Cardiac fibroblast (primary cell): ENCODE measurements at places on chromosomes 3 and 15.

- no peak for DNase-seq
These were observed 117.4 kb downstream of the IL12A start for GRCh38 chr3:160105907-160106584.

DNA sequence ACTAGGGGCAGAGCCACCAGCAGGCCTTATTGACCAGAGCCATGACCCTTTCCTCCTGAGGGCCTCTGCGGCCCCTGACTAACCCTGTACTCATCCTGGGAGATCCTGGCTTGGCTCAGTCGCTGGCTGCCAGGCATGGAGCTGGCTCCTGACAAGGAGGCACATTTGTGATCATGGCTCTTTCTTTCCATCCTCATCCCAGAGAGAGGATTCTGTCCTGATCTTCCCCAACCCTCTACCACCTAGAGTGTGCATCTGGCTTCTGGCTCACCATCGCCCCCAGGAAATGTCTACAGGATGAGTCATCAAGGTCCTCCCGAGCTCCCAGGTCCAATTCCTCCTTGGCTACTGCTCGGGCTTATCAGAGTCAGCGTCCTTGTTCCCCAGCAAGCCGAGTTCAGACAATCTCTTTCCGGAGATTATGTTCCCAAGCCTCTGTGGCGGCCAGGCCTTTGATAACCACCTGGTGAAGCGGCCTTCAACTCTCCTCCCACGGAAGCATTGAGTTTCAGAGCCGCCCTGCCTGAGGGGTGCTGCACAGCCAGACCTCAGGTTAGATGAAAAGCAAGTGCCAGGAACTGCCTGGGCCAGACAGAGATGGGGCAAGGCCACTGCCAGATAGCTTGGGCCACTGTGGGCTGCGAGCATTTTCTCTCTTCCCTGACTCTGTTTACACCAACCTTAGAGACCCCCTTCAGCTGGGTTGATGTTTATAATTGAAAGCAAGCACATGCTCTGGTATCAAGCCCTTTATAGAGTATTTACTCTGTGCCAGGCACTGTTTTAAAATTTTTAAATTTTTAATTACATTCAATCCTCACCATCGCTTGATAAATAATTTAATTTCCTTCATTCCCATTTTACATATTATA is 44.3 kb upstream of the MRPS22 start:
- DNase-seq, result peak; percentile 74

- peak; percentile 95 for DNase-seq
These were observed 49.8 kb upstream of the SLC4A7 start for GRCh38 chr3:27533718-27534573.

DNA sequence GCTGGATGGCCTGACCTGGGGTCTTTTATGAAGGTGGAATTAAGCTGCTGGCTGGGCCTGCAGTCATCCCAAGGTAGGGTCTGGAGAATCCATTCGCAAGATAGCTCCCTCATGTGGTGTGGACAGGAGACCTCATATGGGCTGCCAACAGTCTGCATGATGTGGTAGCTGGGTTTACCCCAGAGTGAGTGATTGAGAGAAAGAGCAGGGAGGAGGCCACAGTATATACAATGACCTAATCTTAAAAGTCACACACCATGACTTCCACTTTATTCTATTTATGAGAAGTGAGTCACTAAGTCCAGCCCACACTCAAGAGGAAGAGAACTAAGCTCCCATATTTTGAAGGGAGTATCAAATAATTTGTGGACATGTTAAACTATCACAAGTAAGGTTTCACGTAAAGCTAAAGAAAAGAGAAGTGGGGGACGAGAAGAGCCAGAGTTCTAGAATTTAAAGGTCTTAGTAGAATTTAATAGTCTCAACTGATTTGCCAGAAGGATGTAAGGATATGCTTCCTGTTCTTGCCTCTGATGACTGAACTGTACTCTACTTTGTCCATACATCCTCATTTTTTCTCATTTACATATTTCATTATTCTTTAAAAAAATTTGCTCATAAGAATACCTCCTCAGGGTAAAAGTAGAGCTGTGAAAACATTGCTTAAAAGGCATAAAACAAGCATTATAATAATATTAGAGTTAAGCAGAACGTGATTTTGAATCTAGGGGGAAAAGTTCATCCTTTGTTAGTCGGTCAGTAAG is 184.4 kb downstream of the PEX5L start:
- DNase-seq, result peak; percentile 2

DNA sequence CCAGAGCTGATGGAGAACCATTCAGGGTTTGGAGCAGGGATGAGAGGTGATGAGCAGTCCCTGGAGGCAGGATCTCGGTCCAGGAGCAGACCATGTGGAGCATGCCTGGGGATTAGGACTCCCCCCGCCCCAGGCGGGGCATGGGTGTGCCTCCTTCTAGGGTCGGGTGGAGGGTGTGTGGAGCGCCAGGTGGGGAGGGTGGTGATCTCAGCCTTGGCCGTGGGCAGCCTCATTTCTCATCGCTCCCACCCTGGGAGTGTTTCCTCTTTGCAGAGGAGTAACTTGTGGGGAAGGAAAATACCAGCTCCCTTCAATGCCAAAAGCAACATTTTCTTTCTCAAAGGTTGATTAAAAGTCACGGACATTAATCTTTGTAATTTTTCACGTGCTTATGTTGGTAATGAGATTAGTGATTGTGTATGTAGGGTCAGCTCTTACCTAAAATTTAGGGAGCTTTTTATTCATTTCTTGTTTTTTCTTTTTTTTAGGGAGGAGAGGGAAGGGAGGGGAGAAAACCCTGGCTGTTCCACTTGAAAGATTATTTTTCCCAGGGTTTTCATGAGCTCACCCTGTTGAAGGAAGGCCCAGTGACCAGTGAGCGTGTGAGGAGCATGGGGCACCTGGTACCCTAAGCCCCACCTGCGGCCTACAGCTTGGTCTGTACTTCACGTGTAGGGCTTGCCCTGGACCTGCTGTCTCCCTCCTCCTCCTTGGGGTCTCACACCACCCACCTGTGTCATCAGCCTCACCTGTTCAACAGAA is 11.0 kb downstream of the FBLN2 start:
- no peak for DNase-seq

GRCh38 chr15:35442742-35443141 is 103.2 kb downstream of the DPH6 start:
- DNase-seq, result no peak

DNA sequence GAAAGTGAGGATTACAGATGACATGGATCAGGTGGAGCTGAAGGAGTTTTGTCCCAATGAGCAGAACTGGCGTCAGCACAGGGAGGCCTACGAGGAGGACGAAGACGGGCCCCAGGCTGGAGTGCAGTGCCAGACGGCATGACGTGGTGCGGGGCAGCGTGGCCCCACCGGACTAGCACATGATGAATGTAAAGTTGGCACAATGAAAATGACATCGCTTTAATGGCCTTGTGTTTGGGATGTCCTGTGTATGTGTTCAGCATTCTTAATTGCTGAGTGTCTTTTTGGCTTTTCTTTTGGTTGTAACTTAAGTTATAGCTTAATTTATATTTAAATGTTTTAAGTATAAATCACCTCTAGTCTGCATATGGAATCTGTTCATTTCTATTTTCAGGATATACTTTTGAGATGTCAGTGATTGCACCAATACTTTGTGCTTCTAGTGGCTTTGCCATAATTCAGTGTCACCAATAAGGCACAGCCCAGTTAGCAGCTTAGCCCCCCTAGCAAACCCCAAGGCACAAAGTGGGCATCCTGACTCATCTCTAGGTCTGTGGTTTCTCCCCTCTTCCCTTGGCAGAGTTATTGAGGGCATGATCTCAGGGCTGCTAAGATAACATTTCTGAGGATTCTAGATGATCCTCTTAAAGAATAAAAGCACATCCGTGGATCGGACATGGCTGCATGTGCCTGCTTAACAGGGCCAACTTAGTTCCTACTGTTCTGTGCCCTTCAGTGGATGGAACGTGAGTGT is 16.1 kb downstream of the DNAJA4 start:
- no peak for DNase-seq

DNA sequence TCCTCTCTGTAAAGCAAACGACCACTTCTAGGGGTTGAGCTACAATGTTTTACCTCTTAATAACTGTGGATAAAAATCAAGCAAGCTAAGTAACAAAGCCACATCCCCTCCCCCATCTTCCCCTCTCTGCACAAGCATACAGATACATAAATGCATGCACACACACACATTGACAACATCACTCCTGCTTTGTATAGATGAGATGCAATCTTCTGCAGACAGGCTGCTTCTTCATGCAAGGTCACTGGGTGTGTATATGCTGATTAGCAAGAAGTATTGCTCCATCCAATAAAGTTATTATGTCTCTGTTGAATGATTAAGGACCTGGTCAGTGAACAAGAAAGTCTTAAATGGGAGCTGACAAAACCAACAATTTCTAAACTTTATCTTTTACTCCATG is 8.8 kb upstream of the ATP11B start:
- DNase-seq, result no peak

- peak; percentile 66 for DNase-seq
These were observed 99.0 kb downstream of the MITF start for GRCh38 chr3:69838217-69838616.

- DNase-seq, result no peak
These were observed 976 bp upstream of the ABTB1 start for GRCh38 chr3:127671523-127672428.

GRCh38 chr3:172517859-172518466 is 5.3 kb downstream of the TNFSF10 start:
- DNase-seq, result no peak

DNA sequence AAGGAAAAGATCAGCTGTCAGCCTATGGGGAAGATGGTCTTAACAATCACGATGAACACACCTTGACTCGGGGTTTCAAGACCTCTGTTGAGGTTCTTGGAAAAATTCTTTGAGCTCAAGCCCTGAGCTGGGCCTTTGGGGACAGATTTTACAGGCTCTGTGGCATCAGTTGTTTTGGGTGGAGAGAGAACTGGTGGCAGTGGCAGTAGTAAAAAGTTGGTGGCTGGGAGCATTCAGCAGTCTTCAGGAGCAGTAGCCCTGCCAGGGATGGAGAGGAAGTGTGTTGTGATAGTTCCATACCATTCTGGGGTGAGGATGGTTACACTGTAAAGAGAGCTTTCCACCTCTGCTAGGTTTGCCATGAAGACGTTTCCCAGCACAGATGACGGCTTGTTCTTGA is 4.9 kb upstream of the KY start:
- DNase-seq, result no peak

GRCh38 chr3:149435996-149436885 is 38.3 kb upstream of the TM4SF4 start:
- no peak for DNase-seq

DNA sequence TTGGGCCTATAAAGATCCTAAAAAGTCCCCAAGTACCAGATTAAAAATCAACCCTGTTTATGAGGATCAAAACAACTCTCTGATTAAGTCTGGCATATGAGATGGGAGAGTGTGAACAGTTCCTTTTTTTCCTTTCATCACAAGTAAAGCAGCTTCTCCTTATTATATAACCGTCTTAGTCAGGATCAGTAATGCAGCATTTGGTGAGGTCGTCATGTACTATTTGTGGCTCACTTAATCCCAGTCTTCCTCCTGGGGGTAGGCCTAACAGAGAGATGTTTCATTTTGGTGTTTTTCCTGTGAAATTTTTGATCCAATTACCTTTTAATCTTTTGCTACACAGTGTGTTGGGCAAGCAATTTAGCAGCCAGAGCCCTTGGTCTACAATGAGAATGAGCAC is 333.1 kb upstream of the KCNMB2 start:
- DNase-seq, result peak; percentile 27

DNA sequence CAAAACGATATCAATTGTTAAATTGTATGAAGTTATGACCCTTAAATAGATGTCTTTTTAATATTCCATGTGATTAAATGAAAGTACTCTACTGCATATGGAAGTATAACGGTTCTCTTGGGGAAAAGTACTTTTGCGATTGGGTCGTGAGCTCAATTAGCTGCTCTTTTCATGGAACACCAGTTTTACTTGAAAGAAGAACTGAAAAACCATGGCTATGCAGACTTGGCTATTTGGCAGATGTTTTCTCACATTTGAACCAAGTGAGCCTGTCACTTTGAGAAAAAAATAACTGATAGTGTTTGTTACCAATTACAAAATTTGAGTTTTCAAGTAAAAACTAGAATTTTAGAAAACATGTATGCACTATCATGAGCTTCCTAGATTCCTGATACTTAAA is 5.9 kb upstream of the INAFM2 start:
- no peak for DNase-seq

GRCh38 chr3:152413240-152413639 is 144.5 kb downstream of the MBNL1 start:
- no peak for DNase-seq

GRCh38 chr3:7371693-7372572 is 511.0 kb downstream of the GRM7 start:
- no peak for DNase-seq

DNA sequence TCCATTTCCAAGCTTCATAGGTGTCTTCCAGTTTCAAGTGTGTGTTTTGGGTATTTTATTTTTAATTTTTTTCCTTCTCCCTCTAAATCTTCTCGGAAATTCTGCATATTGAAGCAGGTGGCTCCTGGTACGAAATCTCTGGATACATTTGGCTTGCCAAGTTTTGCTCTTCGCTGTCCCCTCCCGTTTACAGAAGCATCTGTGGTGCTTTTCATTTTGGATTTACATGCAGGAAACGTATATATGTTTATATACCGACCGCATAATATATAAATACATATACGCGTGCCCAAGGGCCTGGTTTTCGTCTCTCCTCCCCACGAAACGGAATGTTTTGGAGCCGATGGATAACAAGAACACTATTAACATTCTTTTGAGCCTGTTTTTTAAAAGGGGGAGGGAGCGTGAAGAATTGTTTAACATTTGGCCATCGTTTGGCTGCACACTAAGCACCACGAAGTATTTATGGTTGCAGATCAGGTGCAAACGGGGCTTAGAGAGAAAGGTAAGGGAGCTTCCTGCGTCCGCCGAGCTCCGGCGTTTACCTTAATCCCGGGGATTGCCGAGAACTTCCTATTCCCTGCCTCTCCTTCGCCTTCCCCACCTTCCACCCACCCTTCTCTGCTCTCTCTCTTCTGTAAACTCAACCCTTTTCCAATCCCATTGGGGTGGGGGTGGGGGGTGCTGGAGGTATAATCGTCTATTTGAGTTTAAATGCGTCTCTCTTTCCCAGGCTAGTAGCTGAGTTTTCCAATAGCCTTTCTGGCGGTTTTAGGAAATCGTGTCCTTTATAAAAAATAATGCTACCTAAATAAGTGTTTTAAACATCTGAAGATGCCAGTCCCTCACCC is 1.1 kb upstream of the NLGN1 start:
- peak; percentile 5 for DNase-seq

DNA sequence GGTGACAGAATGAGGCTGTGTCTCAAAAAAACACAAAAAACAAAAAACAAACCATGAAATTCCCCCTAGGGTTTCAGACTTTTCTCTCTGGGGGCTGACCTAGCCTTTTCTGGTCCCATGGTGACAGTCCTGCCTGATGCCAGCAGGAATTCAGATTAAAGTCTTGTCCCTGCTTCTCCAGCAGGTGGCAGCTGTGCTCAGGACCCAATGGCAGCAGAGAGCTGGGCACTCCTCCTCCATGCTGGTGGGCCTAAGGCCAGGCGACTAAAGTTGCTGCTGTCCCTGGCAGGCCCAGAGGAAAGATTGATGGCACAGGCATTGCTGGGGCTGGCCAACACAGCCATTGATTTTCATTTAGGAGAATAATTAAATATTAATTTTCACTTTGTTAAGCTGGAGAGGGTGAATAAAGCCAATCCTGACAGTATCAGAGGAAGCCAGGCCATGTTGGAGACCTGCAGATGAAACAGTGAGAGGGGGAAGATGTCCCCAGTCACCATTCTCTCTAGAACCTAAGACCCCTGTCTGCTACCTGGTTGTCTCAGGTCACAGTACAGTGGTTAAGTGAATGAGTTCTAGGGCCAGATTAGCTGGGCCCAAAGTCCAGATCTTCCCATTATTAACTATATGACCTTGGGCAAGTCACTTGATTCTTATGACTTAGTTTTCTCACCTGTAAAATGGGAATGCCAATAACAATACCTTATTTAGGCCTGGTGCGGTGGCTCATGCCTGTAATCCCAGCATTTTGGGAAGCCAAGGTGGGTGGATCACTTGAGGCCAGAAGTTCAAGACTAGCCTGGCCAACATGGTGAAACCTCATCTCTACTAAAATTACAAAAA is 7.1 kb downstream of the CELF6 start:
- DNase-seq, result peak; percentile 80
